ENCODE measurements at places on chromosomes 11 and 22. TPM values are rescaled to one million over a fixed set of nuclear protein-coding genes. Genes with fewer than 3 reads are reported as not detected.

GRCh38 chr11:103850419-103851165 is 185.8 kb upstream of the DDI1 start:
- DNase-seq = no peak

DNA sequence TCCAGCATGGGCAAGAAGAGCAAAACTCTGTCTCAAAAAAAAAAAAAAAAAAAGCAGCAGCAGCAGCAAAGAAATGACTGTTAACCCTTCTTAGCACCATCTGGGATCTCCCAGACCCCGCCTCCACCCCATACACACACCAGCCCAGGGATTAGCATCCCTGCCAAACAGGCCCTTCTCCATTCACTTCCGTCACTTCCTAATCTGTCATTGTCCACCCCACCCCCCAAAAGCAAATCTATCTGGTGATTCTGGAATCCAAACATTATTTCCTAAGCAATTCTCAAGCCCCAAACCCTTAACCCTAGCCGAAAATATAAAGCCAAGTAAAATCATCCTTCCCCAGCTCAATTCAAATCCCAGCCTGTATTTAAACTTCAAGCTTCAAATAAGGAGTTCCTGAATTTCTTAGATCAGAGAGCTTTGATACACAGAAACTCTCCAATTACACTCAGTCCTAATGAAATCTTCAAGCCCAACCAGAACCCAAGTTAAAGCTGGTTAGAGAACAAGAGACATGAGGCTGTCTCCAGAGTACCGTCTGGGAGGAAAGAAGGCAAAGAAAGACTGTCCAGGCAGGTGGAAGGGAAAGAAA is 6.0 kb upstream of the AHNAK start:
- no peak for DNase-seq

DNA sequence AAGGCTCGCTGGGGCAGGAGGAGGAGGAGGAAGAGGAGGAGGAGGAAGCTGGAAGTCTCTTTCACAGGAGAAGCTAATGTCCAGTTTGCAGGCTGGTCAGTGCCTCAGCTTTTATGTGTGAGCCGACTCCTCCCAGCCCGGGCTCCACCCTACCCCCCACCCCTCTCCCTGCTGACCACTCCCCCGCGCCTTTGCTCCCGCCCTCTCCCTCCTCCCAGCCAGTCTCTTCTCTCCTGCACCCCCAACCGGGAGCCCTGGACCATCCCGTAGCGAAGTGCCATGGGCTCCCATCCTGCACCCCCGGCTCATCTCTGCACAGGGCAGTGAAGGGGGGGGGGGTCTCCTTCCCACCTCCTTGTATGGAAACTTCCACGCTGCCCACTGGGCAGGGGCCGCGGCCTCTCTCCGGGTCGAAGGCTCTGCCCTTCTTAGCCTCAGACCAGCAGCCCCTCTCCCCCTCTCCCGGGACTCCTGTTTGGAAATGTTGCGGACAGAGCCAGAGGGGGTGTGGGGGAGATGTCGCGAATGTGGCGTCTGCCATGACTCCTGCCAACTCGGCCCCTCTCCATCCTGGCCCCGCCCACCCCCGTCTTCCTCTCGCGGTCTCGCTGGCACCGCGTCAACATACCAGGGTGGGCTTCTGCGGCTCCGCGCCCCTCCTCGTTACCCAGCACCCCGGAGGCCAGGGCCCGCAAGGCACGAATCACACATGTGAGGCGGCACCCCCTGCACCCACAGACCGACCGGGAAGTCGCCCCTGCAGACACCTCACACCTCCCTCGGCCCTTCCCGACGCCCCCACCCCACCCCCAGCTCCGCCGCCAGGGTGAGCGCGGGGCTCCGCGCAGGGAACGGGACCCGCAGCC is 1.8 kb downstream of the IGF2 start:
- DNase-seq = no peak

Gene OR51B4
- not detected for total RNA-seq

Gene TSKU
- total RNA-seq = 16.2 TPM

All from Right ventricle myocardium inferior (tissue), 1 donor.